Activated CD4-positive, CD25-positive, alpha-beta regulatory T cell treated with anti-CD3 and anti-CD28 coated beads, Interleukin-2, amount 50 U/mL, for 72 hours (primary cell): ENCODE measurements at places on chromosomes 5 and 9.

- DNase-seq: no peak
Measured at GRCh38 chr5:80937584-80938356, 22.4 kb upstream of the RASGRF2 start.

DNA sequence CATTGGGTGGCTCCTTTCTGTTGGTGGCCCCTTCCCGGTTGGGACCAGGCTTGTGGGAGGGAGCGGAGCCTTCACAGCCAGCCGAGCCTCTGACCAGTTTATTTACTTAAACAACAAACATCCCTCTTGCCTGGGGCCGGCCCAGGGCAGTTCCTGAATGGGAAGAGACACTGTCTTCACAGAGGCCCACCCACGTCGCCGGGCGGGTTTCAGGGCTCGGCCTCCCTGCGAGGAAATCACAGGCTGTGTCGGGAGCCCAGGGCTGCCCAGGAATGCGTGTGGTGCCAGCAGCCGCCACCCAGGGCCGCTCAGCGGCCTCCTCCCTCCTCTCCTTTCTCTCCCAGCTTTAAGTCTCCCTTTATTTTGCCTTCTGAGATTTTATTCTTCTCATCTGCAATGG lies 132.5 kb downstream of the HSD17B3 start:
- DNase-seq: no peak

DNA sequence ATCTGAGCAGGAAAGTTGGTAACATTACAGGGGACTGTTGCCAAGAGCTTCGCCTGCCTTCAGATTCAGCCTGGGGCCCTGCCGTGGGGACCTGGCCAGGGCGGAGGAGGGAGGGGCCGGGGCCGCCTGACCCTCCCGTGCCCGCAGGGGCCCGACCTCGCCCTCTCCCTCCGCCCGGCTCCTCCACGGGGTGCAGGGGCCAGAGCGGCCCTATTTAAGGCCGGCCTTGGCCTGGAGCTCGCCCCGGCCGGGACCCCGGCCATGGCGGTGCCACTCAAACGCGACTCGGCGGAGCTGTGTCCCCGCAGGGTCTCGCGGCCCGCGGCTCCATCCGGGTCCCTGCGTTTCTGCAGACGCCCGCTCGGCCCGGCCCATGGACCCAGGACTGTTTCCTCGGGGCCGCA lies 757 bp downstream of the TMEM250 start:
- DNase-seq: no peak

- no peak for DNase-seq
Measured at GRCh38 chr5:2741956-2742355, 9.5 kb downstream of the IRX2 start.
